Activated T-helper 17 cell treated with anti-CD3 and anti-CD28 coated beads, Interleukin-2, amount 50 U/mL, for 72 hours (primary cell): ENCODE measurements at places on chromosomes 12 and 14. TPM values are rescaled to one million over a fixed set of nuclear protein-coding genes. Genes with fewer than 3 reads are reported as not detected.

The TUBA1A gene
- 57.9 TPM for total RNA-seq

The INSM2 gene
- not detected for total RNA-seq

The IL26 gene
- total RNA-seq, result 66.8 TPM

The TBC1D30 gene
- 0.58 TPM for total RNA-seq

The LRRC10 gene
- total RNA-seq, result not detected

The HOXC6 gene
- not detected for total RNA-seq

The P2RX2 gene
- not detected for total RNA-seq

The ANHX gene
- total RNA-seq, result not detected

The CCDC177 gene
- not detected for total RNA-seq

The TAS2R9 gene
- not detected for total RNA-seq

The LMNTD1 gene
- not detected for total RNA-seq

The DPF3 gene
- 0.13 TPM for total RNA-seq

The FOXG1 gene
- not detected for total RNA-seq

The KRT82 gene
- not detected for total RNA-seq

The AGAP2 gene
- total RNA-seq, result 34.9 TPM

The LRTM2 gene
- total RNA-seq, result not detected

The FZD10 gene
- not detected for total RNA-seq

The C14orf39 gene
- not detected for total RNA-seq

The AJUBA gene
- 1.1 TPM for total RNA-seq

The ESR2 gene
- total RNA-seq, result 6.1 TPM

The SLC22A17 gene
- total RNA-seq, result 2.2 TPM

The NANOG gene
- not detected for total RNA-seq

The ETFBKMT gene
- total RNA-seq, result 1.2 TPM

The KCNC2 gene
- not detected for total RNA-seq

The KRT71 gene
- total RNA-seq, result not detected

The PWP1 gene
- 72.3 TPM for total RNA-seq

The PYGL gene
- 0.26 TPM for total RNA-seq

The LIN7A gene
- total RNA-seq, result not detected

The THAP2 gene
- 8.7 TPM for total RNA-seq

The AQP6 gene
- not detected for total RNA-seq

The VDR gene
- total RNA-seq, result 182 TPM

The MYF6 gene
- total RNA-seq, result not detected

The RND1 gene
- total RNA-seq, result 4.2 TPM

The DNAJC22 gene
- total RNA-seq, result not detected

The KRT6C gene
- not detected for total RNA-seq

The POTEM gene
- total RNA-seq, result not detected

The IL22 gene
- total RNA-seq, result 52.3 TPM

The TAS2R42 gene
- not detected for total RNA-seq

The VRTN gene
- total RNA-seq, result not detected

The EML5 gene
- total RNA-seq, result 2.6 TPM

The ARMH4 gene
- not detected for total RNA-seq

The HCAR3 gene
- total RNA-seq, result not detected

The PRB2 gene
- not detected for total RNA-seq

The KCNH3 gene
- total RNA-seq, result 1.3 TPM

The ARPC3 gene
- total RNA-seq, result 259 TPM

The PLEKHG3 gene
- total RNA-seq, result 19.2 TPM

The ACYP1 gene
- total RNA-seq, result 52.8 TPM

The ASIC1 gene
- total RNA-seq, result 0.53 TPM

The SLC25A21 gene
- total RNA-seq, result not detected
